ENCODE measurements at places on chromosomes 16 and 17. TPM values are rescaled to one million over a fixed set of nuclear protein-coding genes. Genes with fewer than 3 reads are reported as not detected.

GRCh38 chr16:84105948-84106740 is 10.6 kb downstream of the MBTPS1 start:
- no peaks in the 10 kb centered on the region for H3K4me1 ChIP-seq
- no peak for DNase-seq
- H3K4me3 ChIP-seq = no peak overlapping the region
- no peak overlapping the region for H3K27ac ChIP-seq

- H3K4me3 ChIP-seq = no peak overlapping the region
- no peak for DNase-seq
- no peaks in the 10 kb centered on the region for H3K27me3 ChIP-seq
- H3K27ac ChIP-seq = no peak overlapping the region
These were observed 12.4 kb upstream of the MAP2K6 start for GRCh38 chr17:69402052-69402451.

DNA sequence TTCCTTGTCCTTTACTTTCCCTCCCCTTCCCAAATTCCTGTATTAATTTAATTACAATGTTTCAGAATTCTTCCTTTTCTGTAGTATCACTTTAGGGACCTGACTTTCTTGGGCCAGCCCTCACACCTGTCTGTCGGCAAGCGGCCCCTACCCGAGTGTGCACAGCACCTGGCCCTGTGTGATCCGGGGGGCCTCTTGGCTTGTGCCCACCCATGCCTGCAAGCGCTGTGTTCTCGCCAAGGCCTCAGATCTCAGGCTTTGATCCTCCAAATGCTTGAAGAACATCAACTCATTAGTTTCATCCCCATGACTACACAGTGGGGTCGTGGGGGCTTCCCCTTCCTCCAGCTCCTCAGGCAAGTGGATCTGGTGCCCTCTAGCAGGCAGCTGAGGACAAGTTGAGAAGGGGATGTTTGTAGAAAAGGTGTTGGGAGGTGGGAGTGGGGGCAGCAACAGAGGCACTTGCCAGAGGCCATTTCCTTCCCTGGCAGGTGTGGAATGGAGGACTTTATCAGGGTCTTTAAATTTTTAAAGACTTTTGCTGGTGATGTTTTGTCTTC is 15.7 kb upstream of the CDH3 start:
- H3K27ac ChIP-seq = peak overlapping the region; percentile 56
- no peak overlapping the region for H3K4me3 ChIP-seq
- peaks cover 12% of the 10 kb centered on the region for H3K4me1 ChIP-seq
- no peak for DNase-seq

- H3K27me3 ChIP-seq = no peaks in the 10 kb centered on the region
- H3K27ac ChIP-seq = no peak overlapping the region
- DNase-seq = no peak
These were observed 54.2 kb downstream of the CDRT4 start for GRCh38 chr17:15413101-15413771.

DNA sequence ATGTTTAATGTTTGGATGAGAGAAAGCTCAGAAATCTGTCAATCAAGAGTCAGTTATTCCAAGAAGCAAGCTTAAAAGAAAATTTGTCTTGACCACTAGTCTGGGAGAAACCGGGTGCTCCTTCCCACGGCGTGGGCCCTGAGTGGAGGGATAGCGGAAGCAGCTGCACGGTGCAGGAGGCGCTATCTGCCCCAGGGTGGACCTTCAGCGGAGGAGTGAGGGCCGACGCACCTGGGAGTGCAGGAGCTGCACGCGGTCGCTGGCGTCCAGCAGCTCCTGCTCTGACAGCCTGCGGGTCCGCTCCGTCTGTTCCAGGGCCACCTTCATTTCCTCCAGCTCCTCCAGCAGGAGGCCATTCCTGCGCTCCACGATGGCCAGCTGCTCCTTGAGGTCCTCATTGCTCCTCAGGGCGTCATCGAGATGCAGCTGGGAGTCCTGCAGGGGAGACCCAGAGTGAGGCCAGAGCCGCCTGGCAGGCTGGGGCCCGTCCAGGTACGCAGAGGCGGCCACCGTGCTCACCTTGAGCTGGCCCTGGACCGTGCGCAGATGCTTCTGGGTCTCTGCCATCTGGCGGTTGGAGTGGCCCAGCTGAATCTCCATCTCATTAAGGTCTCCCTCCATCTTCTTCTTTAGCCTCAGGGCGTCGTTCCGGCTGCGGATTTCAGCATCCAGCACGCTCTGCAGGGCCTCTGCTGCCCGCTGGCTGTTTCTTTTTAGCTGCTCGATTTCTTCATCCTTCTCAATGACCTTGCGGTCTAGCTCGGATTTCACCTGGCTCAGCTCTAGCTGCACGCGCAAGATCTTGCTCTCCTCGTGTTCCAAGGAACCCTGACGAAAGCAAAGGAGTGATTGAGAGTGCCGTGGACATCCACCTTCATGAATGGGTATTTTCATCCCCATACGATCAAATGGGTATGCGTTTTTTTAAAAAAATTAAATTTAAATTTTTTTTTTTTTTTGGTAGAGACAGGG is 63.5 kb downstream of the MYH13 start:
- H3K27me3 ChIP-seq = peaks cover 11% of the 10 kb centered on the region
- no peak overlapping the region for H3K4me3 ChIP-seq
- no peaks in the 10 kb centered on the region for H3K36me3 ChIP-seq
- DNase-seq = no peak
- H3K4me1 ChIP-seq = peaks cover 6% of the 10 kb centered on the region

GRCh38 chr16:30110661-30111060 is 2.7 kb downstream of the GDPD3 start:
- peaks cover 31% of the 10 kb centered on the region for H3K36me3 ChIP-seq
- no peaks in the 10 kb centered on the region for H3K27me3 ChIP-seq
- H3K4me1 ChIP-seq = peaks cover 2% of the 10 kb centered on the region
- H3K27ac ChIP-seq = no peak overlapping the region

- no peak for DNase-seq
- H3K27me3 ChIP-seq = no peaks in the 10 kb centered on the region
- H3K36me3 ChIP-seq = no peaks in the 10 kb centered on the region
- H3K4me3 ChIP-seq = no peak overlapping the region
- peaks cover 70% of the 10 kb centered on the region for H3K4me1 ChIP-seq
- H3K27ac ChIP-seq = peak overlapping the region; percentile 67
These were observed 13.9 kb upstream of the TBX2 start for GRCh38 chr17:61385577-61386236.

- H3K27me3 ChIP-seq = no peaks in the 10 kb centered on the region
- peaks cover 5% of the 10 kb centered on the region for H3K36me3 ChIP-seq
- DNase-seq = no peak
- H3K4me3 ChIP-seq = no peak overlapping the region
These were observed 26.6 kb downstream of the IQCK start for GRCh38 chr16:19744670-19745069.

- H3K27me3 ChIP-seq = peaks cover 11% of the 10 kb centered on the region
- DNase-seq = no peak
- H3K36me3 ChIP-seq = no peaks in the 10 kb centered on the region
- no peak overlapping the region for H3K27ac ChIP-seq
- no peak overlapping the region for H3K4me3 ChIP-seq
These were observed 94.8 kb upstream of the DNAH9 start for GRCh38 chr17:11503308-11504035.

DNA sequence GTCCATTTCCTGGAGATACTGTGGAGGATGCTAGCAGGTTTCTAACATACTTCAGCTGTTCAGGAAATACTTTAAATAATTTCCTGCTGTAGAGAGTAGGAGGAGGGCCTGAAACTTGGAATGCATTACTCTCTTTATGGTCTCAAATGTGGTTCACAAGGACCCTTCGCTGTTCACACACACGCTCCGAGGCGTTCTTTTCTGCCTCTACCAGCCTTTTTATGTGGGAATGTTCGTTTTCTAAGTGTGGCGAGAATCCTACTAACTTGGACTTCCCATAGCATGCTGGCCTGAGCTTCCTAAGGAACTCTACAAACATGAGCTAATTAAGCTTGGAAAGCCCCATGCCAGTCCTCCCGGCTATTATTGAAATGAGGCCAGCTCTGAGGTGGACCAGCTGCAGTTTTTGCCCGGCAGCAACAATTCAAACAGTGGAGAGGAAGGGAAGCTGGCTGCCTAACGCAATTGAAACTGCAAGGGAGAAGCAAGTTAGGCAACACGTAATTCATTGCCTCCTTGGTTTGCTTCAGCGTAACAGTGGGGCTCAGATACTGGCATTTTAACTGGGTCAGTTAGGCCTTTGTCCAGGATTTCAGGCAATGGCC is 18.9 kb downstream of the KPNA2 start:
- peak overlapping the region; percentile 96 for H3K27ac ChIP-seq
- no peak overlapping the region for H3K4me3 ChIP-seq
- no peak for DNase-seq
- peaks cover 16% of the 10 kb centered on the region for H3K4me1 ChIP-seq

DNA sequence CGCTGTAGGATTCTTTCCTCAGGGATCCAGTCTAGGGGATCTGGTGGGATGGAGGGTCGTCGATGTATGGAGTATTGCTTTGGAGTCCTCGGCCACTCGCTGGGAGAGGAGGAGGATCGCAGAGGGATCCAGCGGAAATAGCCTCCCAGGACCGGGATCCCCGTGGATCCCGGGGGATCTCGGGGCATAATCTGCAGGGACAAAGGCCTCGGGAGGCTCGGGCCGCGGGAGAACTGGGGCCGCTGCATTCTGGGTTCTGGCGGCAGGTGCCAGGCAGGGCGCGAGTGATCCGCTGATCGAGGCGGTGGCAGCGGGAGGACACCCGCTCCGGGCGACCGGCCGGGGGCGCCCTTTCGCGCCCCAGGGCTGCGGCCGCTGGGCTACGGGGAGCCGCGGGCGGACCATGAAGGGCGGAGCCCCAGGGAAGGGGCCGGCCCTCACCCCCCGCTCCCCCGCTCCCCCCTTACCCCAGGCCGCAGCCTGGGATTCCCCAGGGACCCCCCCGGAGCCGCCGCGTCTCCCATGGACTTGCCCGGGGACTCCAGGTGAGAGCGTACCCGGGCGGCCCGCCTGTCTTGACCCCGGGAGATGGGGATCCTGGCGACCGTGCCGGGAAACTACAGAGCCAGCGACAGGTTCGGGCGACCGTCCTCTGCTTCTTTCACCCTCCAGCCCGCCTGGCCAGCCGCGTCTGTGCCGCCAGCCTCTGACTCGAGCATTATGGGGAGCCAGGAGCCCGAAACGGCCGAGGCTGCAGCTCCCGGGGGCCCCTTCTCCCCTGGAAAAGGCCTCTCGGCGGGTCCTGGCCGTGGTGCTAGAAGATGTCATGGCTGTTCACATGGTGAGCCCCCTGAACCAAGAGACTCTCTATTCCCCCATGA is 604 bp downstream of the PRR14 start:
- H3K36me3 ChIP-seq = peaks cover 7% of the 10 kb centered on the region
- H3K27me3 ChIP-seq = no peaks in the 10 kb centered on the region
- H3K4me1 ChIP-seq = peaks cover 17% of the 10 kb centered on the region

GRCh38 chr17:81666092-81666341 is 388 bp downstream of the OXLD1 start:
- H3K27ac ChIP-seq = peak overlapping the region; percentile 98
- H3K27me3 ChIP-seq = no peaks in the 10 kb centered on the region
- no peak for DNase-seq
- peaks cover 22% of the 10 kb centered on the region for H3K4me1 ChIP-seq
- H3K36me3 ChIP-seq = peaks cover 8% of the 10 kb centered on the region

GRCh38 chr17:44915321-44915726 is at the start of gene GFAP:
Gene GFAP, minus strand, starts transcription at chr17:44915500. Its CDS starts 14 bp downstream, at chr17:44915486.
- no peak within 1 kb of the TSS for H3K4me3 ChIP-seq
- no peak for DNase-seq
- H3K27ac ChIP-seq = no peak within 1 kb of the TSS
- H3K4me1 ChIP-seq = peaks cover 2% of the 10 kb centered on the region
- H3K27me3 ChIP-seq = peaks cover 47% of the 10 kb centered on the region

- H3K4me3 ChIP-seq = peak overlapping the region; percentile 89
- H3K27me3 ChIP-seq = no peaks in the 10 kb centered on the region
- DNase-seq = peak; percentile 30
- peak overlapping the region; percentile 94 for H3K27ac ChIP-seq
- H3K36me3 ChIP-seq = no peaks in the 10 kb centered on the region
These were observed 605 bp downstream of the MRTFB start for GRCh38 chr16:14071576-14072271.

The GRAPL gene
- total RNA-seq = 2.7 TPM

The MAP2K6 gene
- total RNA-seq = 21.7 TPM

The CD19 gene
- total RNA-seq = not detected

The CD68 gene
- 0.78 TPM for total RNA-seq

The KIFC3 gene
- total RNA-seq = 38.7 TPM

The RNF227 gene
- 3.0 TPM for total RNA-seq

The BCL6B gene
- total RNA-seq = not detected

The KATNIP gene
- total RNA-seq = 33.7 TPM
